ENCODE measurements at places on chromosomes 7 and 10. TPM values are rescaled to one million over a fixed set of nuclear protein-coding genes. Genes with fewer than 3 reads are reported as not detected.

Gene CLCN1
- 0.34 TPM for total RNA-seq

Gene XRCC2
- 23.1 TPM for total RNA-seq

Gene NUTM2D
- total RNA-seq: 2.4 TPM

Gene HBP1
- 32.0 TPM for total RNA-seq

Gene PRKRIP1
- 20.2 TPM for total RNA-seq

Gene WNT2
- total RNA-seq: not detected

DNA sequence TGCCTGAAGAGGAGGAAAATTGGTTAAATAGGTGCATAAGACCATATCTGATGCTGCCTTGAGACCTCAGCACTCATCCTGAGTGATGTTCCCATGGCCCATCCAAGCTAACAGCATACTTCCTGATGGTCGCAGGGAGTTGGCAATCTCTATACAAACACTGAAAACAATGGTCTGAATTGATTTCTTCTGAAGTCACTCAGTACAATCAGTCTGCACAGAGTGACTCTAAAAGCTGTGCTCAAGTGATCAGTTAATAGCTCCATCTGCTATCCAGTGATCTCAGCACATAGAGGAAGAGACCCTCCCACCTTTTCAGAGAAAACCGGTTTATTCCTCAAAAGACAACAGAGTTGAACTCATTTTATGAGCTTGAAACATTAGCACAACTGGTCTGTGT, 3.9 kb downstream of the PPP1R17 start:
- H3K36me3 ChIP-seq: no peaks in the 10 kb centered on the region
- H3K4me3 ChIP-seq: no peak overlapping the region
- no peak overlapping the region for H3K27ac ChIP-seq
- H3K4me1 ChIP-seq: no peaks in the 10 kb centered on the region
- DNase-seq: no peak
- peaks cover 97% of the 10 kb centered on the region for H3K27me3 ChIP-seq

DNA sequence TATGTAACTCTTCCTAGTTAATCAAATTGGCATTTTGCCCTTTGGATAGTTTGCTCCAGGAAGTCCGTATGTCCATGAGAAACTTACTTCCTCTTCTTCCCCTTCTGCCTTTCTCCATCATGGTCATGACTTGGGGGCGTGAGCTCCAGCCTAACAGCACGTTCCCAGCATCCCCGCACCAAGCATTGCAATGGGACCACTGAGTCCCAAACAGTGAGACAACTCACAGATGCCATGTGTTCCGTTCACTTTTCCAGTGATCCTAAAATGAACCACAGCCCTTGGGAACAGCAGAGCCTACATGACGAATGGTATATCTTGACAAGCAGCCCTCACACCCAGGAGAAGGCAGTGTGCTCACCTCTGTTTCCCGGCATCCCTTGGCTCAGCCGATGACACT, 10.7 kb downstream of the BTBD16 start:
- DNase-seq: no peak
- no peaks in the 10 kb centered on the region for H3K36me3 ChIP-seq
- no peak overlapping the region for H3K4me3 ChIP-seq
- peaks cover 2% of the 10 kb centered on the region for H3K27me3 ChIP-seq
- H3K27ac ChIP-seq: no peak overlapping the region
- H3K4me1 ChIP-seq: no peaks in the 10 kb centered on the region

DNA sequence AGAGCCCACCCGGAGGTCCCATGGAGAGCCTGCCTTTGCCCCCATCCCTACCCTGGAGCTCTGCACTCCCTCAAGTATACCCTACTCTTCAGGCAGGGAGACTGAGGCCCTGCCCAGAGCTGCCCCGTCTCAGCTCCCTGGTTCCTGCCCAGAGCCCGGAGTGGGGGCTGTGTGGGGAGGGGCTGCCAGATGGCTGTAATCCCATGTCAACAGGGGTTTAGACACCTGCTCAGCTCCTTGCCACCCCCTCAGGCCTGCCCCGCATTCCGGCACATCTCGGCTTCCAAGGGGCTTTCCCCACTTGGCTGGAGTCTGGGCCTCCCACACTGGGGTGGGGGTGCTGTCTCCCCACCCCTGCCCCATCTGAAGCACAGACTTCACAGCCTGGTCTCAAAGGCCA, 20.9 kb upstream of the LFNG start:
- H3K27ac ChIP-seq: no peak overlapping the region
- H3K4me3 ChIP-seq: no peak overlapping the region
- DNase-seq: no peak
- peaks cover 10% of the 10 kb centered on the region for H3K36me3 ChIP-seq
- H3K4me1 ChIP-seq: no peaks in the 10 kb centered on the region

DNA sequence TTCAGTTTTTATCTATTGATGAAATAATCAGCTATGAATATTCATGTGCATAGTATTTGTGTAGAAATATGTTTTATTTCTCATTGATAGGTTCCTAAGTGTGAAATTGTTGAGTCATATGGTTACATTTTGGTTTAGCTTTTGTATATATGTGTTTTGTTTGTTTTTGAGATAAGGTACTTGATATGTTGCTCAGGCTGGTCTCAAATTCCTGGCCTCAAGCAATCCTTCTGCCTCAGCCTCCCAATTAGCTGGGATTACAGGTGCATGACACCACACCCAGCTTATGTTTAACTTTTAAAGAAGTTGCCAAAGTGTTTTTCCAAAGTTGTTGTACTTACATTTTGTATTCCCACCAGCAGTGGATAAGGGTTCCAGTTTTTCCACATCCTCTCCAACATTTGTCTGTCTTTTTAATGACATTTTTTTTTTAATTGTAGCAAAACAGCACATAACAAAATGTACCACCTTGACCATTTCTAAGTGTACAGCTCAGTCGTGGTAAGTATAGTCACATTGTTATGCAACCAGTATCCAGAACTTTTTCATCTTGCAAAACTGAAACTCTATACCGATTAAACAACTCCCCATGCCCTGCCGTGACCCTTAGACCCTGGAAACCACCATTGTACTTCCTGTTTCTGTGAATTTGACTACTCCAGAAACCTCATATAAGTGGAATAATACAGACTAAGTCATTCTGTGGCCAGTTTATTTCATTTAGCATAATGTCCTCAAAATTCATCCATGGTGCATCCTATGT, 12.6 kb upstream of the UBE2D1 start:
- H3K27me3 ChIP-seq: no peaks in the 10 kb centered on the region
- peak overlapping the region; percentile 38 for H3K27ac ChIP-seq
- DNase-seq: peak; percentile 56
- H3K36me3 ChIP-seq: no peaks in the 10 kb centered on the region
- H3K4me1 ChIP-seq: peaks cover 15% of the 10 kb centered on the region

GRCh38 chr7:158135931-158136330, 451.7 kb downstream of the PTPRN2 start:
- no peaks in the 10 kb centered on the region for H3K4me1 ChIP-seq
- no peaks in the 10 kb centered on the region for H3K36me3 ChIP-seq
- H3K4me3 ChIP-seq: no peak overlapping the region
- H3K27ac ChIP-seq: no peak overlapping the region

DNA sequence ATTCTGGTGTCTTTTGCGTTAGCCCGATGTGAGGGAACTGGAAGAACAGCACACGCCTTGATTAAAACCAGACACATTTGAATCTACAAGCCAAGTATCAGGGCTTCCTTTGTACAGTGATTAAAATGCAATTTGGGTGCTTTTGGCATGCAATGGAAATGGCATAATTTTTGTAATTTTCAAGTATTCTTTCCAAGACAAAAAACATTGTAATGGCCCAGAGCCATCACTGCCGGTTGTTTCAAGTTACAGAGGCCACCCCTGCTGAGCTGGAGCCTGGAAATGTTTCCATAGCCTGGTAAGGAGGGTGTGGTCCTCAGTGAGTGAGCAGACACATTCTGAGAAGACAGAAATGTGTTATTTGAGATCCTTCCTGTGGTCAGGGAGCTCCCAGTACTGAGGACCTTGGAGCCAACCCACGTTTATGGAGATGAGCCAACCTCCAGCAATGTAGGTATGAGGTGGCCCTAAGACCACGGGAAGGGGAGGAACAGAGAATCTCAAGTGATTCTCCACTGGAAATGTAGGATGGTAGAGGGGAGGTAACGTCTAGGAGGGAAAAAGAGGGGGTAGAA, 20.9 kb downstream of the TEX36 start:
- H3K27ac ChIP-seq: no peak overlapping the region
- DNase-seq: no peak
- peaks cover 29% of the 10 kb centered on the region for H3K27me3 ChIP-seq
- no peaks in the 10 kb centered on the region for H3K4me1 ChIP-seq
- no peaks in the 10 kb centered on the region for H3K36me3 ChIP-seq
- no peak overlapping the region for H3K4me3 ChIP-seq

- no peaks in the 10 kb centered on the region for H3K4me1 ChIP-seq
- H3K27ac ChIP-seq: no peak overlapping the region
- no peak overlapping the region for H3K4me3 ChIP-seq
- DNase-seq: no peak
- peaks cover 22% of the 10 kb centered on the region for H3K27me3 ChIP-seq
Measured at GRCh38 chr10:75448166-75448565, 16.7 kb downstream of the LRMDA start.

DNA sequence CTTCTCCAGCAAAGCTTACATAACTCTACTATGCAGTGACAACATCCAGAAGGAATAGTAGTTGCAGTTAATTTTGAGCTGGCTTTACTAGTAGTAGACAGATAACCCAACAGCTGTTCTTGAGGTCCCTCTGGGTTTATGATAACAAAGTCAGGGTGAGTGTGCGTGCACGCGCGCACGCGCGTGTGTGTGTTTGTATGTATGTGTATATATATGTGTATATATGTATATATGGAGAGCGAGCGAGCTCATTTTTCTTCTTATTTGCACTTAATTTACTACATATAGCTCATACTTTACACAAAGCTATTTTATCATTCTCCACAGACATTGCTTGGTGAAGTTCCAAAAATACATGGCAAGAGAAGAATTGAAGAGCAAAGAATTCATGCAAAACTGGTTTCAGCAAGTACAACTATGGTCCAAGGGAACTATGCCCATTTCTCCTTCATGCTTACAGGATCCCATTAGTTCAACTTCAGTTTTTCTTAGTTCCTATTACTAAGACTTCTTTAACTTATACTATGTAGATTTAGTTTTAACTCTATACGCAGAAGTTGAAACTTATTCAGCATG, 105.9 kb upstream of the TMEM168 start:
- H3K27ac ChIP-seq: no peak overlapping the region
- H3K27me3 ChIP-seq: no peaks in the 10 kb centered on the region
- no peak overlapping the region for H3K4me3 ChIP-seq
- no peak for DNase-seq

DNA sequence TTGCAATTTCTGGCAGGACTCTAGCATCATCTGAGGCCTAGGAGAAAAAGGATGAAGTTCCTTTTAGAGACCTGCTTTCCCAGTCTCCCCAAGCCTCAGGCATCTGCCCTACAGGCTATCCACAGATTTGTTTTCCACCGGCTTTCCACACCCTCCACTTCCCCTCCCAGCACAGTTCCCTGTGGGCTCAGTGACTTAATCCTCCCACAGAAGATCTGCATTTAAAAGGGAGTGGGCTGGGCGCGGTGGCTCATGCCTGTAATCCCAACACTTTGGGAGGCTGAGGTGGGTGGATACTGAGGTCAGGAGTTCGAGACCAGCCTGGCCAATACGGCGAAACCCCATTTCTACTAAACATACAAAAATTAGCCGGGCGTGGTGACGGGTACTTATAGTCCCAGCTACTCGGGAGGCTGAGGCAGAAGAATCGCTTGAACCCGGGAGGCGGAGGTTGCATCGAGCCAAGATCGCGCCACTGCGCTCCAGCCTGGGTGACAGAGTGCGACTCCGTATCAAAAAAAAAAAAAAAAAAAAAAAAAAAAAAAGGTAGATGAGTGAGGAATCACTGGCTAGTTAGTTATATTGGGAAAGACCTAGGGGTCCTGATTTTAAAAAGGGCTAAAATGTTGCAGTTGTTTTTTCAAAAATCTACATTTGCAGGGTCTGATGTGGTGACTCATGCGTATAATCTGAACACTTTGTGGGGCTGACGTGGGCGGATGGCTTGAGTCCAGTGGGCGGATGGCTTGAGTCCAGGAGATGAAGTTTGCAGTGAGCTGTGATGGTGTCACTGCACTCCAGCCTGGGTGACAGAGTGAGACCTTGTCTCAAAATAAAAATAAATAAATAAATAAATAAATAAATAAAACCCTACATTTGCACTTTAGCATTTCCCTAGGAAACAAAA, 119.5 kb downstream of the BAMBI start:
- no peaks in the 10 kb centered on the region for H3K36me3 ChIP-seq
- peak; percentile 44 for DNase-seq
- H3K4me1 ChIP-seq: peaks cover 29% of the 10 kb centered on the region
- no peaks in the 10 kb centered on the region for H3K27me3 ChIP-seq
- no peak overlapping the region for H3K27ac ChIP-seq
- H3K4me3 ChIP-seq: no peak overlapping the region

GRCh38 chr10:35638101-35638500, 4.0 kb downstream of the FZD8 start:
- DNase-seq: no peak
- H3K4me1 ChIP-seq: no peaks in the 10 kb centered on the region
- H3K27me3 ChIP-seq: no peaks in the 10 kb centered on the region
- H3K4me3 ChIP-seq: no peak overlapping the region

DNA sequence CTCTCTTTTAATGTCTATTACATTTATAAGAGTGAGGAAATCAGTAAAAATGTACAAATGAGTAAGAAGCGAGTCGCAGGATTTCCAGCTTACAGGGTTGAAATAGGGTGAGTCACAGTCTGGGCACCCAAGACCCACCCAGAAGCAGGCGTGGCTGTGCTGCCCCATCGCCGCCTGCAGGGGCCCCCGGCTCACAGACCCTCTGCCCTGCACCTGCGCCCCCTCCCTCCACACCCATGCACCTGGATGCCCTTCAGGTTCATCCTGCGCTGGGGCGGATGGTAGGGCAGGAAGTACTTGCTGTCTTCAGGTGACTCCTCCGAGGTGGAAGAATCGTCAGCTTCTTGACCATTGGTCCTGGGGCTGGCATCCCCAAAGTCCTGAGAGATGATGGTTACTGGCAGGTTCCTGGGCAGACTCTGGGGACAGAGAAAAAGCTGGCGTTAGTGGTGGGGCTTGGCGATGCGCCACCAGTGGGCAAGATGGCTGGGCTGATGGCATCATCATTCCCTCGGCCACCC, 90.2 kb upstream of the GNA12 start:
- no peak overlapping the region for H3K4me3 ChIP-seq
- DNase-seq: peak; percentile 45
- peak overlapping the region; percentile 62 for H3K27ac ChIP-seq
- H3K4me1 ChIP-seq: peaks cover 17% of the 10 kb centered on the region
